Activated CD4-positive, alpha-beta T cell treated with anti-CD3 and anti-CD28 coated beads for 36 hours (primary cell): ENCODE measurements at places on chromosomes 7 and 10.

- no peak for DNase-seq
Observed at GRCh38 chr7:66630531-66630930, 1.9 kb downstream of the KCTD7 start.

DNA sequence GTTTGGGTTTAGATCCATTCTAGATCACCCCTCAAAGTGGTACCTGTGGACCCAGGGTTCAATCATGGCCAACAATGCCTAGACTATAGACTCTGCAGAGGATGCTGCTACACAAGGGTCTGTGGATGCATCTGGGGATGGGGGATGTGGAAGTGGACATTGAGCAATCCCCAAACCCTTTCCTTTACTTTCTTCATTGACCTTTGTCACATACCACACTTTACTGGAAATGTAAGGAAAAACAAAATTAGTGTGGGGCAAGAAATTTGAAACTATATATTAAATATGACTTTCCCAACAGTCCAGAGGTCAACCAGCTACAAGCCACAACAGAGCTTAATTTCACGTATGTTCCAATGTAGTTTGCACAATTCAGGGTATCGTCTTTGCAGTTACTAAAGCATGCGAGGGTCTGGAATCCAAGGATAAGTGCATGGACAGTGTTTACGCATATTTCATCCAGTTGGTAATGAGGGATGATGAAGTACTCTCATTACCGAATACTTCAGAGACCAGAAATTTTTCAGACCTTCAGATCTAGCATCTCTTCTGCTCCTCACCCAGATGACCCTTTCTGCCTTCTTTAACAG is 33.3 kb upstream of the CASD1 start:
- no peak for DNase-seq

DNA sequence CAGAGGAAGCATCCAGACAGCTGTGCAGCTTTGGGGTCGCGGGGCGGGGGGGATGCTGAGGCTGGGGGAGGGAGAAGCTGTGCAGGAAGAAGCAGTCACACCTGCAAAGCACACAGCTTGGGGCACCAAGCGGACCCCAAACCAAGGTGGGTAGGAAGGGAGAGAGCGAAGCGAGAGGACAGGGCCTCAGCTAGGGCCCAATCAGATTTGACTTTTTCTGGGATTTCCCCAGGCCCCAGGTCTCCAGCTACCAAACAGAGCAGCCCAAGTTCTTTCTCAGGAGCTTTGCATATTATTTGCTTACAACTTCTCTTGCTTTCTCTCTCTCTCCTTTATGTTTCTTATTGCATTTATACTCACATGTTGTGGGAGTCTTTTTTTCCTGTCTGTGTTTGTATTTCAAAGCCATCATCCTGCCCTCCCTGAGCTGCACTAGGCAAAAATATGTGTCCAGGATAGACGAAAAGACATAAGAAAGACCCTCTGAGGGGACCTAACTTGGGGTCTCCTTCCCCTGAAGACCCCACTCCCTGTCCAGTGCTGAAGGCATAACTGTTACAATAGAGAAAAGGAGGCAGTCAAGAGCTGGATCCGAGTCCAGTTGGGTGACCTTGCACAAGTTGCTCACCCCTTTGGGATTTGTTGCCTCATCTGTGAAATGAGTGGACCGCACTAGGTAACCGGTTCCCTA is 50.6 kb upstream of the SMNDC1 start:
- DNase-seq, result peak; percentile 62

GRCh38 chr7:45874408-45875131 is 1.7 kb upstream of the CCDC201 start:
- DNase-seq, result no peak

GRCh38 chr7:32905175-32905662 is 13.7 kb upstream of the KBTBD2 start:
- peak; percentile 84 for DNase-seq

DNA sequence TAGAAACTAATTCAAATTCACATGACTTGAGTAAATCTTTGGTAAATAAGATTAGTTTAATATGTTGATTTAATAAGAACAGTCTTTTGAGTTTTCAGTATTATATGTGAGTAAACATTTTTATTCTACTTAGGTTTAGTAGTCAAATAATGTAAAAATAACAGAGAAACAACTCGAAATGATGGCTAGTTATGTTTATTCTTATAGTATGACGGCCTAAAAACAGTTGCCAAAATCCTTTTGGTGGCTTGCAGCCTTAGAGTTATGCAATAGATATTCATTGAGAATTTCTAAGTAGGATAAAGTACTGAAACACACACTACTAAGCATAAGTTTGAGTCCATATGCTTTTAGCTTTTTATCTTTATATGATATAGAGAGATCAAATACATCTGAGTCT is 184.8 kb downstream of the GNAI1 start:
- no peak for DNase-seq

DNA sequence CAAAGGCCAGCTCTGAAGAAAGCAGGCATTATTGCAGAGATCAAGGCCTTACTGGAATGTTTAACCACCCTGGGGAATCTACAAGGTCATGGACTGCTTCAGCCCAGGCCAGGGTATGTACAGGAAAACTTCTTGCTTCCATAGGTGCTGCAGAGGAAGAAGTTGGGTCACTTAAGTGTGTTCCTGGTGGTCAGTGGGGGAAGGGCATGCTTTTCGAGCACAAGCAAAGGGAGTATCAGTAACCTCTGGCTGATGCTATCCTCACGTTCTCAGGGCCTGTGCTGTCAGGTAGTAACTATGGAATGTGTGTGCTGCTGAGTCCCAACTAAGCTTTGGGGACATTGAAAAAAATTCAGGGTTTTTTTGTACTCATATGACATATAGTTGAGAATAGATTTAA is 234.0 kb upstream of the SP4 start:
- no peak for DNase-seq

- DNase-seq, result no peak
Observed at GRCh38 chr10:121754666-121755065, 156.4 kb upstream of the FGFR2 start.

GRCh38 chr7:33876596-33877274 is 28.6 kb upstream of the BMPER start:
- DNase-seq, result no peak

GRCh38 chr7:151838072-151838471 is 38.8 kb downstream of the PRKAG2 start:
- no peak for DNase-seq

DNA sequence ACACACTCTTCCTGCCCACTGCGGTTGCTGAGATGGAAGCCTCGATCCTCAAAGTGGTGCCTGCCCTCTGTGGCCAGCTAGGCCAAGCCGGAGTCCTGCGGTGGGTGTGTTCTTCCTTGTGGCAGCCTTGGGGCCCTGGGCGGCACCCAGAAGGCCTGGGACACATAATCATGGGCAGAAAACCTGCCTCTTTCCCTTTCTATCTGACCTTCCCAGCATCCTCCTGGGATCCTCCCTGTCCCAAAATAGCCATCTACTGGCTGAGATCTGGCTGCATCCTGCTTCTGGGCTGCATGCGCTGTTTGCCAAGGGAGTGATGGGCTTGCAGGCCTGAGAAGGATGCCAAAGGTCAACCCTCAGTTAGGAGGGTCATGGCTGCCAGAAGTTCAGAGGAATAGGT is 23.9 kb downstream of the COL13A1 start:
- no peak for DNase-seq

DNA sequence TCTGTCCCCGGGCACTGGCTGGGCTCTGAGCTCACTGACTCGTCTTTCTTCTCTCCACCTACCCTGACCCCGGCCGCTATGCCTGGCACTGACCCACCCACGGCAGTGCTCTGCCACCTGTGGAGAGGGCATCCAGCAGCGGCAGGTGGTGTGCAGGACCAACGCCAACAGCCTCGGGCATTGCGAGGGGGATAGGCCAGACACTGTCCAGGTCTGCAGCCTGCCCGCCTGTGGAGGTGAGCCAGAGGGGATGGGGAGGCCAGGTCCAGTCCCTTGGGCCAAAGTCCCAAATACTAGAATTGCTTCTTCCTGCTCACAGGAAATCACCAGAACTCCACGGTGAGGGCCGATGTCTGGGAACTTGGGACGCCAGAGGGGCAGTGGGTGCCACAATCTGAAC is 27.3 kb downstream of the TBATA start:
- no peak for DNase-seq

DNA sequence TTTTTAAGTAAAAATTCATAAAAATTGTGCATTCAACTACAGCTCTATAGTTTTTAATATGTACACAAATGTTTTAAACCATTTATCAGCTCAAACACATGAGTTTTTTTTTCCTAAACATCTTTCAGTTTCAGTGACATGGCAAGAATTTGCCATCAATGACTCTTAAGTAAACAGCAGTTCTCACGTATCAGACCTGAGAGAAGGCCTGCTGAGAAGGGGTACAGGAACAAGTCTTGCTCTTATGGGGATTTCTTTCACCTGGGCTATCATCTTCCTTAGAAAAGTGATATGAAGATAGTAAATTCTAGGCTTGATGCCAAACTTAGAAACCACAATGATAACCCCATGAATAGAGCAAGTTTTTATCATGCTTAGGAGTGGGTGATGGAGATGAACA is 467.8 kb downstream of the ARL4A start:
- no peak for DNase-seq

- DNase-seq, result no peak
Observed at GRCh38 chr7:131949659-131950058, 393.2 kb upstream of the PODXL start.

DNA sequence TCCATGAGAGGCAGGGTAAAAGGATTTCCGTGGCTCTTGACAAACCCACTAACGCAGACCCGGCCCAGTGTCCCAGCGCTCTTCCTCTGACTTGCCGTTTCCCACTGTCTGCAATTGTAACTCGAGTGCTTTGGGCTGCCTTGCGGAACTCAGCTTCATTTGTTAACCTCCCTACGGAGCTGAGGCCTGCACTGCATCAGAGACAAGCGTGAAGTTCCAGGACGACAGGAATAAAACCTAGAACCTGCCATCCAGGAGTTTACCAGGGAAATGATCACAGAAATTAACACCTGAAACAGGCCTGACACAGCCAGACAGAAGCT is 76.2 kb downstream of the SFMBT2 start:
- no peak for DNase-seq

GRCh38 chr7:94405506-94405905 is 10.8 kb downstream of the COL1A2 start:
- no peak for DNase-seq

- no peak for DNase-seq
Observed at GRCh38 chr10:74320717-74321116, 169.7 kb downstream of the ADK start.

GRCh38 chr10:92857904-92858514 is 9.7 kb downstream of the EXOC6 start:
- no peak for DNase-seq

- no peak for DNase-seq
Observed at GRCh38 chr7:112025556-112025955, 180.6 kb downstream of the DOCK4 start.

DNA sequence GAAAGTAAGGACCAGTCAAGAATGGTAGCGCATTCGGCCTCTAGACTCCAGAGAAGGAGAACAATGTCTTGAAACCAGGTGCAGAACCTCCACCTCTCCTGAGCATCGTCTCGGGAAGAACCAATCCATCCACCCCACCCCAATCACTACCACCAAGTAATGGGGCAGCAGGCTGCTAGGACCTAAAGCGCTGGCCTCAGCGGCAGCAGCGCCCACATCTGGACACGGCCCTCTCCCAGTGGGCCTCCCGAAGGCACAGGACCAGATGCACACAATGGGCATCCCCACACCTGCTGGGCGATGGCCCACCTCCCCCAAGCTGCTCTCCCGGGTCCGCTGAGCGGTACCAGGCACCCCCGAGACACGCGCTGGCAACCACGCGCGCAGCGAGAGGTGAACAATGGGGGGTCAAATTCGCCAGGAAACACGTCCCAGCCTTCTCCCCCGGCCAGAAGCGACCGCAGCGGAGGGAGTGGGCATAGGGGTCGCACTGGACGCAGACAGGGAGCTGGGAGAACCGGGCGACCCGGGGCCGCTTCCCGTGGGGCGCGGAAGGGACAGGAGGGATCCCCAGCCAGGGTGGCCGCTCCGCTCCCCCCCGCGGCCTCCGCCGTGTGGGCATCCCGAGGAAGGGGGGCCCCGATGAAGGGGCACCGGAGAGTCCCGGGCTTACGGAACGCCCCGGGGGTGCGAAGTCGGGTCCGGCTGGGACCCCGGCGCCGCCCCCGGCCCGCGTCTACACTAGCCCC is 506 bp downstream of the CTTNBP2 start:
- no peak for DNase-seq

DNA sequence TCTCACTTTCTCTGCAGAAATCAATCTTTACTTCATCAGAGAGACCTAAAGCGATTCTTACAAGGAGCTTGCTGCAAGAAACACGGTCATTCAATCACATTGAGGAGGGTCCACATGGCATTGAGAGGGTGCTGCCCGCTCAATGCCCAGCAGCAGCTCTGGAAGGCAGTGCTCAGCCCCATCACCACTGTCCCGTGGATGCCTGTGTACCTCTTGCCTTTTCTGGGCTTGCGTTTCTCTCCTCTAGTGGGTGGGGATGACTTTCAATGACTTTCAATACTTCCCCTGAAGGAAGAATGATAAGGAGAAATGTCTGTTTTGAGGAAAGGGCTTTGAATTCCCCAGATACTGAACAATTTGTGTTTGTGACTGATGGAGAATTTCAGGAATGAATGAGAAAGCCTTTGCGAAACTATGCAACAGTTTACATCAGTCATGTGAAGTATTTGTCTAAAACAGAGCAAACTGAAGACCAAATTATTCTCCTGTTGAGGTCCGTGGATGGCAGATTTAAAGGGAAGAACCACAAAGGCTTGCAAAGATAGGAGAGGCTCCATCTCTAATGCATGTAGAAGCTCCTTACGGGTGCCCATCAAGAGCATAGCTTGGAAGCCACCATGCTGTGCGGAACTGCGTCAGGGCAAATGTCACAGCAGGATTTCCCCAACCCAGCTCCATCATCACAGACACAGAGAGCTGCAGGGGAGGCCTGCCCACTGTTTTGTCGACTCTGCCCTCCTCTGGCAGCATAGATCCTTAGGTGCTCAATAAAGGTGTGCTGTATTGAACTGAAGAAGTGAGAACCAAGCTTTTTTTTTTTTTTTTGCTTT is 6.6 kb upstream of the ZNF22 start:
- no peak for DNase-seq

DNA sequence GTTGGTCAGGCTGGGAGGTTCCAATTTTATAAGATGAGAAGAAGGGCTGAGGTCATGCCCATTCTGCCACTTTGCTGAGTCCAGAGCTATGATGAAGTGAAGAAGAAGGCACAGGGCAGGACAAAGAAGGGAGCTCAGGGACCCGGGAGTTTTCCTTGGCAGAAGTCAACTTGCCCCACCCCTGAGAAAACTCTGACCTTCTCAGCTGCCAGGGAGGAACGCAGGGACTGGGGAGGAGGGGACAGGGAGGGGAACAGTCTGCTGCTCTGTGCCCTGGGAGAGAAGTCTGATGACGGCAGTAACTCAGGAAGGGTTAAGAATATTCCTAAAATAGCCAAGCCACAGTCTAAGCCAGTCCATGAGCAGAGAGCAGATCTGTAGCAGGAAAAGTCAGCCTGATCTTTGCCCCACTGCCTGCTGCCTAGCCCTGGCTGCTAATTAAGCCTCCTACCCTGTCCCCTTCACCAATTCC is 11.7 kb downstream of the ADIRF start:
- no peak for DNase-seq

DNA sequence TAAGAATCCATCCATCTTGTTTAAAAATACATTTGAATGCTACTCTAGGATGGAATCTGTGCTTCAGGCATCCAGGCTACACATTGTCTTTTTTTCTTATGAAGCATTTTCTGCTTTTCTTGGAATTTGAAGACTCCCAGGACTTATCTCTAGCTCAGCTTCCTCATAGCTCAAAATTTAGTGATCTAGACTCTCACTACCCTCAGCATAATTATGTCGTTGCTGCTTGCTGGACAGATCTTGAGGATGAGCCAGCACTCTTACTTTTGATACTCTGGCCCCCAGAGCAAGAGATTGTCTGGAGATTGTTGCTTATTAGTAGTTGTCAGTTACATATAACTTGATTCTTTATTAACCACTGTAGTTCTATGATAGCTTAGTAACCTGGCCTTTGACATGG is 83.3 kb upstream of the FGL2 start:
- DNase-seq, result no peak
